ENCODE measurements at places on chromosomes 1 and 21. TPM values are rescaled to one million over a fixed set of nuclear protein-coding genes. Genes with fewer than 3 reads are reported as not detected.

The MORC3 gene
- total RNA-seq = 31.6 TPM

The SELE gene
- not detected for total RNA-seq

The SOX13 gene
- total RNA-seq = 2.2 TPM

The PTGFR gene
- total RNA-seq = 61.8 TPM

The GCSAML gene
- not detected for total RNA-seq

The FCRLA gene
- 0.71 TPM for total RNA-seq

The GPR37L1 gene
- under 0.01 TPM for total RNA-seq
